ENCODE measurements at places on chromosomes 11 and 22. TPM values are rescaled to one million over a fixed set of nuclear protein-coding genes. Genes with fewer than 3 reads are reported as not detected.
A peak's percentile ranks its signal among the peaks of the same experiment; 100 is the strongest.

GRCh38 chr11:6219359-6219758 is 14.0 kb downstream of the C11orf42 start:
- H3K4me1 ChIP-seq: peaks cover 9% of the 10 kb centered on the region
- H3K27me3 ChIP-seq: no peaks in the 10 kb centered on the region
- H3K4me3 ChIP-seq: no peak overlapping the region
- peaks cover 40% of the 10 kb centered on the region for H3K36me3 ChIP-seq
- DNase-seq: no peak
- H3K27ac ChIP-seq: no peak overlapping the region

FOLR3 gene
- not detected for total RNA-seq

DNA sequence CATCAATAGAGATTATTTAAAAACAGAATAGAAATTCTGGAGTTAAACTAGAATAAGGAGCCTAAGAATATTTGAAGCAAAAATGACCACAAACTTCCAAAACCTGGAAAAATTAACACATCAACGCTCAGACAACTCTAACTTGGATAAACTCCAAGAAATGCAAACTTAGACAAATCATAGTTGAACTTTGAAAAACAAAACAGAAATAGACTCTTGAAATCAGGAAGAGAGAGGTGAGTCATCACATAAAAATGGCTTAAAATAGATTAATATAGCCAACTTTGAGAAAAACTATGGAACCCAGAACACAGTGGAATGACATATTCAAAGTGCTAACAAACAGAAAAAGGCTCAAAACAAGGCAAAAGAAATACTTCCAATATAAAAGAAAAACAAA is 974.2 kb downstream of the JRKL start:
- H3K4me3 ChIP-seq: no peak overlapping the region
- no peak overlapping the region for H3K27ac ChIP-seq
- H3K4me1 ChIP-seq: peaks cover 25% of the 10 kb centered on the region
- no peaks in the 10 kb centered on the region for H3K27me3 ChIP-seq

DNA sequence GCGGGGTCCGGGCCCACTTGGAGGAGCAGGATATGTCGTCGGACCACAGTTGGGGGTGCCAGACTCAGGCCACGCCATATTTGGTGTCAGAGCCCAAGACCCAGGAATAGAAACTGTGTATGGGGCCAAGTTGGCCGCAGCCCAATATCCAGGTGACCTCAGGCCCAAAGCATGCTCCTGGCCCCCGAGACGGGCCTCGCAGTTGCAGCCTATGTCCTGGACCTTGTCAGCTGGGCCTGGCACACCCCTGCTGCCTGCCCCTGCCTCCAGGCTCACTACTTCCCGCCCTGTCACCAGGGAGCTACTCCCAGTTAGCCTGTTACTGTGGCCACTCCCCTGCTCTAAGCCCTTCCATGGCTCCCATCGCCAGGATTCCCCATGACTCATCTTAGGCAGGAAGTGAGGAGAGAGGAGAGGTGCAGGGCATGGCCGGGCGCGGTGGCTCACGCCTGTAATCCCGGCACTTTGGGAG is 23.1 kb downstream of the A4GALT start:
- no peaks in the 10 kb centered on the region for H3K36me3 ChIP-seq
- DNase-seq: peak; percentile 89
- no peaks in the 10 kb centered on the region for H3K27me3 ChIP-seq
- H3K4me3 ChIP-seq: no peak overlapping the region
- H3K27ac ChIP-seq: peak overlapping the region; percentile 69

Measured in osteocyte (in vitro differentiated cells).